ENCODE measurements at places on chromosomes 12 and 14. TPM values are rescaled to one million over a fixed set of nuclear protein-coding genes. Genes with fewer than 3 reads are reported as not detected.

ZNF641 gene
- 15.8 TPM for polyA plus RNA-seq

LRP10 gene
- polyA plus RNA-seq, result 49.4 TPM

AICDA gene
- not detected for polyA plus RNA-seq

IL31 gene
- not detected for polyA plus RNA-seq

APOF gene
- not detected for polyA plus RNA-seq

Data from naive thymus-derived CD8-positive, alpha-beta T cell (primary cell).